NCI-H774 (cell line): ENCODE measurements at places on chromosomes 16 and 17.

DNA sequence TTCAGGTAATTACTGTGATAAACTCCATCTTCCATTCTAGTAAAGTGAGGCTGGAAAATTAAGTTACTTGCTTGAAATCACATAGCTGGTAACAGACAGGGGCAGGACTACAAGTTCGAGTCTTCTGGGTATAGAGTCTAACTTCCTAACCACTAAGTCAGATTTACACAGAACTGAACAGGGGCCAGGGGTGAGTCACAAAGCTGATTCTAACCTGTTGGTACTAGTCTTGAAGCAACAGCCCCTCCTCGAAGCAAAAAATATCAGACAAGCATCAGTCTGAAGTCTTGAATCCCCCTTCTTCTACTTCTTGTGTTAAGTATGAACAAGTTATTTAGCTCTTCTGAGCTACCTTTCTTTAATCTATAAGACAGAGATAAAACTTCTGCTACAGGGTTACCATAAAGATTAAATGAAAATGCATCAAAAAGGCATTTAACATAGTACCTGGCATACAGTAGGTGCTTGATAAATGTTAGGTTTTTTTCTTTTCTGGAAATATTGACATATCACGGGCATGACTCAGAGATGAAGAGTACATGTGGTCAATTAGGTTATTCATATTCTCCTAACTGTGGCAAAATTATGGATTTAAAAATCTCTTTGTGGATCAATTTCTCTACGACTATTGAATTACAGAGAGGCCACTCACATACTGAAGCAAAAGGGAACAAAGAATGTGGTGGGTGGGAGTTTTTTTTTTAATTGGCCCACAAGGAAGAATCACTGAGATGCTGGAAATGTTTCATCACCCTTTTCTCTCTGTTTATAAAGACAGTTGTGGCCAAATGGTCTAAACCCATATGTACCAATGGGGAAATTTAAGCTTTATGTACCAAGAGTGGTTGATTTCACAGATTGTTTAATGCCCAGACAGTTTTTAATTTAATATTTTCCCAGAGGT, 266.9 kb upstream of the DYNLRB2 start:
- DNase-seq = no peak

- DNase-seq = peak; percentile 53
Measured at GRCh38 chr17:72591289-72592241, 470.7 kb downstream of the SOX9 start.

- no peak for DNase-seq
Measured at GRCh38 chr16:21650521-21650920, 1.9 kb downstream of the IGSF6 start.

DNA sequence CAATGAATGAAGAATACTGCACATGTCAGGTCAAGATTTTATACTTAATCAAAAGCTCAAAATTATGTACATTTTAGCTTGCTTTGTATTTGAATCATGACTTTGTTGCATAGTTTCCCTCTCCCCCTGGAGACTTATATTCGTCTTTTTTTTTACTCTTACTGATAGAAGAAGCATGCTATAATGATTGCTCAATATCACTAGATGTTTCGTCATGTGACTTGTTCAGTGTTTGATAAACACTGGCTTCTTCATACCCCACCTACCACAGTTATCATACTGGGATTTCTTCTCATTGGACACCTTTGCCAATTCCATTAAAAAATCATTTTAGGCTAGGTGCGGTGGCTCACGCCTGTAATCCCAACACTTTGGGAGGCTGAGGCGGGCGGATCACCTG, 148.7 kb downstream of the FTO start:
- DNase-seq = no peak

DNA sequence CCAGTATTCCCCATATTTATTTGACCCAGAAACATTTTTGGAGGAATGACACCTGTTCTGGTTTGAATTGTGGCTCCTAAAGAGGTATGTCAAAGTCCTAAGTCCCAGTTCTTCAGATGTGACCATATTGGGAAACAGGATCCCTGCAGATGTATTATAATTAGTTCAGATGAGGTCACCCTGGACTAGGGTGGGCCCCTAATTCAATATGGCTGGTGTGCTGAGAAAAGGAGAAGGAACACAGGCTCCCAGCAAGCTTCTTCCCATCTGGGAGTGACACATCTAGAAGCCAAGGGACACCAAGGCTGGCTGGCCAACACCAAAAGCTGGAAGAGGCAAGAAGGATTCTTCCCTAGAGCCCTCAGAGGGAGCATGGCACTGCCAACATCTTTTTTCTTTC, 3.8 kb upstream of the GCSH start:
- DNase-seq = no peak

DNA sequence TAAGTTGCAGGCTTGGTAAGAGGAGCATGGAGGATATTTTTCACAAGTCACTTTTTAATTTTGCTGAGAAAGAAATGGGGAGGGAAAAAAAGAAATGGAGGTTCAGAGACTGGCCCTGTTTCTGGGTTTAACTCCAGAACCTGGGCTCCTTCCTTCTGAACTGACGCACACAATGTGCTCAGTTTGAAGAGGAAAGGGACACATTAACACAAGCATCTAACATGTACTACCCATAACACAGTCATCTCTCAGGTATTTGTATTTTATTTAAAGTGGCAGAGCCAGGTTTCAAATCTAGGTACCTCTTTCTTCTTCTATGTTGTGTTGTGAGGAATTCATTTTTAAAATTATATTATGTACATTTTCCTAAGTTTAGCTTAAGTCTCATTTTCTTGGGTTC, 5.3 kb upstream of the TMEM100 start:
- no peak for DNase-seq

- DNase-seq = no peak
Measured at GRCh38 chr16:48382131-48382530, 3.1 kb downstream of the SIAH1 start.

DNA sequence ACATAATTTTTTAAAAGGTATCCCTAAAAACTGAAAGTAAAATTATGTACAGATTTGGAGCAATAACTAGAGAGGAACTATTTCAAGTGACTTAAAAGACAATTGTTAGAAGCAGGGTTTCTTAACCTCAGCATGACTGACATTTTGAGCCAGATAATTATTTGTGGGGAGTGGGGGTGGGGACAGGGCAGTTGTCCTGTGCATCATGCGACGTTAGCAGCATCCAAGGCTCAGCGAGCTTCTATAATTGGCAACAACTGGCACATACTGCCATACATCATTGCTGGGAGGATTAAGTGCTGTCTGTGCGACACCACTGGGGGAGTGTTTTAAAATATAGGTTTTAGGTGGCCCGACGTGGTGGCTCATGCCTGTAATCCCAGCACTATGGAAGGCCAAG, 27.1 kb downstream of the GABARAPL2 start:
- no peak for DNase-seq

DNA sequence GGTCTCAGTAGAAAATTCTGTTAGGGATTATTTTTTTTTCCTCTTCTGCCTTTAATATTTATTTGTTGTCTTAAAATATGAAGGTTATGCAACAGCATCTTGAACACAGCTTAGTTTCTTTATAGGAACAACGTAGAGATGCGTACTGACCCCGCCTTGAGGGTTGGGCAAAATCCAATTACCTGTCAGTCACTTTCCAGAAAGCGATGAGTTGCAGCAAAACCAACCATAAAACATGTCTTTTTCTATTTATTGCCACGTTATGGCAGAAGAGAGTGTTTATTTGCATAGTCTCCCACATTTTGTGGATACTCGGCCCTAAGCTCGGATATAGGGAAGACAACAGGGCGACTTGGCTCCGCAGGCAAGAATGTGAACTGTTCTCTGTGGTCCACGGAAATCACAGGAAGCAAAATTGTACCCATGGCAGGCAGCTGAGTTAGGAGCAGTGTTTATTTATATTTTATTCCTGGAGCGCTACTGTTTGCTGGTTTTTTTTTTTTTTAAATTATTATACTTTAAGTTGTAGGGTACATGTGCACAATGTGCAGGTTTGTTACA, 44.3 kb upstream of the CACNG5 start:
- DNase-seq = no peak

DNA sequence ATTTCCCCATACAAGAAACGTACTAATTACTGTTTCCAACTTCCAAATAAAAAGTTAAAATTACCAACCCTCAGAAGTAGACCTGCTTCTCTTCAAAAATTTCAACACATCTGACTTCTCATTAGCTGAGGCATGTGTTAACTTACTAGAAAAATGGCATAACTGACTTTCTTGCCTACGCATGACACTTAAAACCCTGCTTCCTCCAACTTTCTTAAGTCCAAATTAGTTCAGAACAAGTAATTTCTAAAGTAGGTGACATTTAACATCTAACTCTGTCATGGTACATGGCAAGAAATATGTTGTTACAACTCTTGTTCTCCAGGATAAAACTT, 6.7 kb downstream of the USP7 start:
- no peak for DNase-seq

GRCh38 chr17:55420776-55421178, 858 bp downstream of the MMD start:
- DNase-seq = no peak
